ENCODE measurements at places on chromosomes 2 and 18. TPM values are rescaled to one million over a fixed set of nuclear protein-coding genes. Genes with fewer than 3 reads are reported as not detected.

- DNase-seq = no peak
Measured at GRCh38 chr2:46886268-46887027, 29.2 kb downstream of the MCFD2 start.

- no peak for DNase-seq
Measured at GRCh38 chr2:175372704-175373701, 191.5 kb upstream of the ATP5MC3 start.

GRCh38 chr2:52934323-52934898, 833.2 kb upstream of the CHAC2 start:
- DNase-seq = no peak

DNA sequence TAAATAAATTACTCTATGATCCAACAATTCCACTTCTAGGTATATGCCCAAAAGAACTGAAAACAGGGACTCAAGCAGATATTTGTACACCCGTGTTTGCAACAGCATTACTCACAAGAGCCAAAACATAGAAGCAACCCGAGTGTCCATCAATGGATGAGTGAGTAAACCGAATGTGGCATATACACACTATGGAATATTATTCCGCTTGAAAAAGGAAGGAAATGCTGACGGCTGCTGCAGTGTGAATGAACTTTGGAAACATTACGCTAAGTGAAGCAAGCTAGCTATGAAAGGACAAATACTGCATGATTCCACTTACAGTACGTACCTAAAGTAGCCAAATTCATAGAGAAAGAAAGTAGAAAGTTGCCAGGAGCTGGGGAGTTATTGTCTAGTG, 32.2 kb downstream of the MREG start:
- no peak for DNase-seq

ABCB11 gene
- 0.74 TPM for total RNA-seq

DNA sequence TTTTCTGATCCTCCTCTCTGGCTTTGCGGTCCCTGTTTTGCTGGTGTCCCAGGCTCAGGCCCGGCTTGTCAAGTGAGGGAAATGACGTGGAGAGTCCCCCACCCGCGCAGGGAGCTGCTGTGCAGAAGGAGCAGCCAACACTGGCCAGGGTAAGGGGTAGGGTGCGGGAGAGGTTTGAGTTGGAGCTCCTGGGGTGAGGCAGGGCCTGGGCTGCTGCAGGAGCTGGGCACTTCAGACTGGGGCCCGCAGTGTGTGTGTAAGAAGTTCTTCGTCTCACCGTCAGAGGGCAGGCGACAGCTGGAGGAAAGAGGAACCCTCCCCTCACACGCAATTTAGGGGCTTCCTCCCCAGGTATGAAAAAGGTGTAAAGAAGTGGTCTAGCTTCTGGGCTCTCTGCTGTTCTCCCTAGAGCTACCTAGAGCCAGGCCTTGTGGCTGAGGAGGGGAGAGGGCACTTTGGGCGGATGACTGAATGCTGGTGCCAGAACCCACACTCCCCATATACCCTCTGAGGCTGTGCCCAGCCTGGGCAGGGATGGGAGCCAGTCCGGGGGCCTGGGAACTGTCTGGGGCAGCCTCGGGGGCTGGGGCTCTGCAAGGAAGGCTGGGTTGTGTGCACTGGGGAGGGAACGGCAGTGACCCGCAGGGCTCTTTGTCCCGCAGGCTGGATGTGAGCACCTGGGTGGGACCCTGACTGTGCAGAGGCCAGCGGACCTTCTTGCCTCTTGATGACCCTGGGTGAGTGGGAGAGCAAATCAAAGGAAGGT, 11.8 kb downstream of the CELF4 start:
- no peak for DNase-seq

CIB4 gene
- total RNA-seq = not detected

DNA sequence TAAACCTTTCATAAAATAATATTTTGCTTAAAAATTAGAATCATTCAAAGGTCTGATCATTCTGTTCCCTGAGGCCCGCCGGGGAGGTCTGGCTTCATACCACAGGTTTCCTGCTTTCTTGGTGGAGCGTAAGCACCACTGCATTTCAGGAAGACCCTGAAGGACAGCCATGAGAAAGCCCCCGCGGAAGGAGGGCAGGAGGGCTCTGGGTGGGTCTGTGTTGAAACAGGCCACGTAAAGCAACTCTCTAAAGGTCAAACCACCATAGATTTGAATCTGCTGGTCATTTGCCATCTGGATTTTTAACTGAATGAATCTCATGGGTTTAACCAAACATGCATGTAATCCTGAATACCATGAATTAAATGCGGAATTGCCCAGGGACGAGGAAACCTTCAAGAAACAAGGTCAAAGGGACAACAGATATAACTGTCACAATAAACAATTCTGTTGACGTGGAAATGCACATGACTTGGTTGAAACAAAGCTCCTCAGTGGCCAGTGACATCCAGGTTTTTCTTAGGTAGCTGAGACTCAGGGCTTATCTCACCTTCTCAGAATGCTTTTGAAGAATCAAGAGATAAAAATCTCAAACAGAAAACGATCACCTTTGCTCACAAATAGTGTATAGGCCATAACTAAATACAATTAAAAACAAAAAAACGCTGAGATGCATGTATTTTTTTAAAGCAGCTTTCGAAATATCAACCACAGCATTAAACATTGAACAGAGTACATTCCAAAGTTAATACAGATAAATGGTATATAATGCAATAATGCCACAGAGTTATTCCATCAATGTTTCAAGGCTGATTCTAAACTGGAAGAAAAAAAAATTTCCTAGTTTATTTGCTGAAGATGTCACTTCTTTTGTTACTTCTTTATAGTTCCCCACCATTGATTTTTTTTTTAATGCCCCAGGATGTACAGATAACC, 193.2 kb downstream of the BCL2 start:
- no peak for DNase-seq

DNA sequence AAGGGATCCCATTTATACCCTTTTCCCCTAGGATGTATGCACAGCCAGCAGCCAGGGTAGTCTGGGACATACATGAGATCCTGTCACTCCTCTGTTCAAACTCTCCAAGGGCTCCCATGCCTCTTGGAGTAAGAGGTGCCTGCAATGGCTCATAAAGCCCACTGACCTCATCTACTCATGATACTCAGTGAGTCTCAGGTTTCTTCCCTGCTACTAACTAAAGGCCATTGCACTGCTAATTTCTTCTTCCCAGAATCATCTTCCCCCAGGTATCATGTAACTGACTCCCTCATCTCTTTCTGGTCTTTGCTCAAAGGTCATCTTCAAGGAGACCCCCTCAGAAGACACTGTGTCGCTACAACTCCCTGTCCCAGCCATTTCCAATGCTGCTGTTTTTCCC, 68.2 kb downstream of the CCBE1 start:
- no peak for DNase-seq
